Cortex of kidney (tissue), 1 donor: ENCODE measurements at places on chromosomes 4 and X.

DNA sequence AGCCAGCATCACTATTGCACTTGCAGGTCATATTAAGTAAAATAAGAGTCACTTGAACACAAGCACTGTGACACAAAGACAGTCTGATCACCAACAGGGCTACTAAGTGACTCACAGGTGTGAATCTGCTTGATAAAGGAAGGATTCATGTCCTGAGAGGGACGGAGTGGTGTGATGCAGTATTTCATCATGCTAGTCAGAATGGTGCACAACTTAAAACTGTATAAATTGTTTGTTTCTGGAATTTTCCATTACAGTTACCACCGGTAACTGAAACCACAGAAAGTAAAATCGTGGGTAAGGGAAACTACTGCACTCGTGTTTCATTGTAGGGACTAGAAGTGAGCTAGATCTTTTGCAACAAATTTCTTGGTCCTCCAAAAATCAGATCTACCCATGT, 109.7 kb downstream of the ELOVL6 start:
- no peak for DNase-seq

- DNase-seq = no peak
Observed at GRCh38 chr4:167642250-167642649, 408.0 kb upstream of the SPOCK3 start.

DNA sequence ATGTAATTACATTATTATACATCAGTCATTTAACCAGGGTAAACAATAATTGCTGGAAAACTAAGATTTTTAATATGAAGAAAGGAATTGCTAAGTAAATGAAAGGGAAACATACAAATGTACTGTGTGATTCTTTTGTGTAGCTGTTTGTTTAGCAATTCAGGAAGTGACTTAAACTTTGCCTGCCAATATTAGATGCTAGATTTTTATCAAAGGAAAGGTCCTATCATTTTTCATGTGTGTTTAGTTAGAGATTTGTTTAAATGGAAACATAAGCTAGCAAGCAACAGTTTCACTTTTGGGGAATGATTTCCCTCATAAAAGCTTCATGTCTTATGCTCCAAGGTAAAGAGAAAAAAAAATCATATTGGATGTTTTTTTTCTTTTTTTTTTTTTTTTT, 95.1 kb upstream of the LIMCH1 start:
- no peak for DNase-seq

GRCh38 chr4:2593003-2593402, 56.6 kb downstream of the FAM193A start:
- no peak for DNase-seq

DNA sequence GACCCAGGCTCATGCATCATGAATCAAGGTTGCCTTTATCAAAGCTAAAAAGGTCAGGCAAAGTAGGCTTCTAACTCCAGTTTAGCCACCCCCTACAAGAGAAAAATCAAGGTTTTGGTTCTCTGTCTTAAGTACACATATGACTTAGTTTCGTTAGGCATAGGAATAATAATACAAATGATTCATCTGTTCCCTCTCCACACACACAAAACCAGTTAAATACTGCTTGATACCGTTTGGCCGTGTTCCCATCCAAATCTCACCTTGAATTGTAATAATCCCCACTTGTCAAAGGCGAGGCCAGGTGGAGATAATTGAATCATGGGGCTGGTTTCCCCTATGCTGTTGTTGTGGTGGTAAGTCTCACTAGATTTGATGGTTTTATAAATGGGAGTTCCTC, 226.2 kb downstream of the HS6ST2 start:
- DNase-seq = no peak

- no peak for DNase-seq
Observed at GRCh38 chrX:43328358-43328946, 327.6 kb upstream of the MAOA start.

DNA sequence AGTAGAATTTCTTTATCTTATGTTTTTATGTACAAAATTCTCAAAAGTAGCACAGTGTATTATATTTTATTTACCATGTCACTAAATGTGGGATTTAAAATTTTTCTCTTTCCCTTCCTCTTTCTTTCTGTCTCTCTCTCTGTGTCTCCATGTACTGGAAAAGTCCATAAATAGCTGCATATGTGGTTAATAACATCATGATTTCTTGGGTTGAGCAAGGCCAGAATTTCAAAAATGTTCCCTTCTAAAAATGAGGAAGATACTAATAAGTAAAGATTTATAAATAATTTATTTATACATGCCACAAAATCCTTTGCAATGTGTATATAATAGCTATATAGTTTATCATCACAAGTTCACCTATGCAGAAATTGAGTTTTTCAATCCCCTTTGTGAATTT, 29.1 kb upstream of the DKK2 start:
- no peak for DNase-seq

DNA sequence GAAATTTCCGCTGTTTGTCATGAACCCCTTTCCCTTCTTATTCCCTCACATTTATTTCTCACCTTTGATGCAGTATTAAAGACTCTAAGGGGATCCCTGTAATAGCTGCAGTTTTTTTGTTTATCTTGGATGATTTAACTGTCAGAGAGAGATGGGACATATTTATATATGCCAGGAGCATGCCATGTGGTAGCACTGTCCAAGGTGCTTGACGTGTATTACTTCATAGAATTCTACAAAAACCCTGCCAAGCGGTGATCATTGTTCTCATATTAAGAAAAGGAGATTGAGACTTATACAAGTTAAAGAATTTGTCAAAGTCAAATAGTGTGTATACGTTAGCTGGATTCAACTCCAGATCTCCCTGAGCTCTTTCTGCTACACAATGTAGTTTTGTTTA, 78.2 kb downstream of the SPRY1 start:
- no peak for DNase-seq
